Activated CD4-positive, alpha-beta T cell treated with anti-CD3 and anti-CD28 coated beads, Interleukin-2, Interleukin-6, amounts not matched to agents 100 ng/mL and 50 ng/mL, durations not matched to agents 16 hours and 8 hours (primary cell): ENCODE measurements at places on chromosomes 6 and 20.
A peak's percentile ranks its signal among the peaks of the same experiment; 100 is the strongest.

DNA sequence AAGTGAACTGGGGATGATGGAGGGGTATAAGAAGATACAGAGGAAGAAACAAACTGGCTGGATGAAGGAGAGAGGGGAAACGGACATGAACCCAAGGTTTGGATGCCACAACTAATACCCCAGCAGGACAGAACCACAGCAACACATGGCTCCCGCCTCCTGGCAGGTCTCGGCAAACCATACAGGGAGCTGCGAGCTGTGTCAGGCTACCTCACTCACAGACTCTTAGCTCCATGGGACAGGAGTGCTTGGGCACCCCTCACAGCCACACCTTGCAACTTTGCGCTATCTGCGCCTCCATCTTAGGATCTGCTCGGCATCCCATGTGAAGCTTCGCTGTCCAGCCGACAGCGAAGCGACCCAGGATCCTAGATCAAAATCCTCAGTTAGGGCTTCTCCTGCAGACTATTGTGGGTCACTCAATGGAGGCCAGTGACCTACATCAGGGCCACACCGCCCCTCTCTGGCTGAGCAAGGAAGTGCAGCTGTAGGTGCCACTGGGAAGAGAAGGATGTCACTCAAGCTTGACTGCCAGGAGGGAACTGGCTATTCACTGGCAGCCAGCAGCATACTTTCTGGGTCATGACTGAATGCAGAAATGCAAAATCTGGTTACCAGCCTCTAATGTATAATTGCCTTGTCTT is 174.4 kb upstream of the RIN2 start:
- peak; percentile 54 for DNase-seq

DNA sequence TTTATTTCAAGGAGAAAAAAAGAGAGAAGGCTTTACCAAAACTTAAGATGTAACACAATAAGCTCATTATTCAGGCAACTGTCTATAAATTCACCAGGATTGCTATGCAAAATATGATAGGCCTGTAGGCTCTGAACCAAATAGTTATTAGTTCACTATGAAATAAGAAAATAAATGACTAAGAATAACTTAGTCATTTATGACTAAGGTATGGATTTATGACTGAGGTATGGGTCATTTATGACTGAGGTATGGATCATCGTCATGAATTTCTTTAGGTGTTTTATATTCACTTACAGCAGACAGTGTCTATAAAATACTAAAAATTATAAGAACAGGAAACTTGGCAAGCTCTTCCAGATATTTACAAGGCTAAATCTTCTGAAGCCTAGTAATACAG is 52.1 kb upstream of the SNX9 start:
- DNase-seq = no peak

- no peak for DNase-seq
Measured at GRCh38 chr20:60589623-60590022, 631.4 kb downstream of the CDH26 start.

DNA sequence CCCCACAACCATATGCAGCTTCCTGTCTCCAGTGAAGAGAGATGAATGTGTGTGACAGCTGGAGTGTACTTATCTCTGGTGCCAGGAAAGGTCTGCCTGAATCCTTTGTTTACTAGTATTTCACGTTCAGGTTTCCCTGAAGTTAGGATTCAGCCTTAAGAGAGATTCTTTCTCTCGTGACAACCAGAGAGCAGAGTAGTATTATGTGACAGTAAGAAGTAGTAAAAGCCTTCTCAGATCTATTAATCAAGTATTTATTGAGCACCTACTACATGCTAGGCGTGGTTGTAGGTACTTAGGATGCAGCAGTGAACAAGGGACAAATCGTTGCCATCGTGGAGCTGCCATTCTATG is 949 bp downstream of the KIFC1 start:
- DNase-seq = no peak

DNA sequence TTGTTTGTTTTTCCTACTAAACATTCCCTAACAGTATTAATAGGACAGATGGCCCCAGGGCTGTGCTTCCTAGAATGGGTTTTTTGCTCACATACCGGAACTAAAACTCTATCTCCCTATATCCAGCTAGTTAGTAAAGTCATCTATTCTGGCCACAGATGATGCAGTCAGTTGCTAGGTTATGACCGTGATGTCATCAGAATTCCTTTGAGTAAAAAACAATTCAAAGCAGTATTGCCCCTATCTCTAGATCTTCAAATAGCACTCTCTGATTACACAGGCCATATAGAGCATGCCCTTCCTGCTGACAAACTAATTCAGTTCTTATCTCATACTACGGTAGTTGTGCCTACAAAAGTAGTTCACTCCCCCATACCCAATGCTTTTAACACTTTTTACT is 17.9 kb upstream of the ZNF451 start:
- no peak for DNase-seq

DNA sequence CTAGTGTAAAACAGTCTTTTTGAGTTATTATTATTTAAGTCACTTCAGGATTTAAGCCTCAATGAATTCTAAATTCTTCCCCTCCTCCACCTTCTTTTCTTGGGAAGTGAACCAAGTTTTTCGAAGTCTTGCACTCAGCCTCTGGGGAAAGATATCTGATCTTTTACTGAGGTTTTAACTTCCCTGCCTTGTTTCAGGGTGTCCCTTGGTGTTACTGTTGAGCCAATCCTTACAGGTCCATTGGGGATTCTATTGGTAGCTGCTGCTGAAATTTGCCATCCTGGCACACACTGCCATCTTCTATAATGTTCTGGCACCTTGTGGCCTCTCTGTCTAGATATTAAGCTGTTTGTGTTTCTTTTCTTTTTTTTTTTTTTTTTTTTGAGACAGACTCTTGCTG is 31.7 kb downstream of the BEND6 start:
- DNase-seq = no peak

DNA sequence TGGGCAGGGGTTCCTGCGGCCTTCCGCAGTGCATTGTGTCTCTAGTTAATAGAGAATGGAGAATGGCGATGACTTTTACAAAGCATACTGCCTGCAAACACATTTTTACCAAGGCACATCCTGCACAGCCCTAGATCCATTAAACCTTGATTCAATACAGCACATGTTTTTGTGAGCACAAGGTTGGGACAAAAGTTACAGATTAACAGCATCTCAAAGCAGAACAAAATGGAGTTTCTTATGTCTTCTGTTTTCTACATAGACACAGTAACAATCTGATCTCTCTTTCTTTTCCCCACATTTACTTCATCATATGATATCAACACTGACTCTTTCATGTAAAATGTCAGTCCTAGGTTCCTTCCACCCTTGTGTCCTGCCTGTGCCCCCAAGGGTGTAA is 63.5 kb downstream of the GCNT2 start:
- DNase-seq = no peak

- DNase-seq = no peak
Measured at GRCh38 chr20:18728165-18728869, 85.3 kb upstream of the SCP2D1 start.

- no peak for DNase-seq
Measured at GRCh38 chr6:51554029-51554428, 533.4 kb downstream of the PKHD1 start.

GRCh38 chr6:91098006-91098405 is 511.1 kb upstream of the MAP3K7 start:
- DNase-seq = no peak

- no peak for DNase-seq
Measured at GRCh38 chr6:7258231-7258763, 54.7 kb downstream of the SSR1 start.
